ENCODE measurements at places on chromosomes 13 and 19.
A peak's percentile ranks its signal among the peaks of the same experiment; 100 is the strongest.

DNA sequence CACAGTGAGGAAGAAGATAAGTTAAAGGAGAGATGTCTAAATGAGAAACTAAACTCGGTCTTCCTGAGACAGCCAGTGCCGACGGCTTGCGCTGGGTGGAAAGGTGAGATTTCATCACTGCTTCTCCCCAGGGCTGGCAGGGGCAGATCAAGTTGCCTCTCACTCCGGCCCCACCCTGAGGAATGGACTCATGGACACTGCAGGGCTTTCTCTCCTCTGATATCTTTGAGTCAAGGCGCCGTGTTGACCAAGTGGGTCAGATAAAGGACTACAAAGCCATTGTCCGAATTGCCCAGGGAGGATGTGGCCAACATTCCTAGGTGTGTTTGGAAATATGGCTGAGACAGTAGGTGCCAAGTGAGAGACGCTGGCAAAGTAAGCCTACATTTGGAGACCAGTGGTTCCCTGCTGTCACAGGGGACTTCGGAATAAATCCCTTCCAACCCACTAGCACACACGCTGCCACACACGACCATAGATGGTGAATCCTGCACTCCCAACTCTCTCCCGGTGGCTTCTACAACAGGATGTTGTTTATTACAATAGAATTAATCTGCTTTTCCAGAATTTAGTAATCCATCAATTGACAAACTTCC, 156.5 kb upstream of the TSC22D1 start:
- no peak for DNase-seq

GRCh38 chr19:33841685-33842084, 45.0 kb downstream of the KCTD15 start:
- DNase-seq: no peak

DNA sequence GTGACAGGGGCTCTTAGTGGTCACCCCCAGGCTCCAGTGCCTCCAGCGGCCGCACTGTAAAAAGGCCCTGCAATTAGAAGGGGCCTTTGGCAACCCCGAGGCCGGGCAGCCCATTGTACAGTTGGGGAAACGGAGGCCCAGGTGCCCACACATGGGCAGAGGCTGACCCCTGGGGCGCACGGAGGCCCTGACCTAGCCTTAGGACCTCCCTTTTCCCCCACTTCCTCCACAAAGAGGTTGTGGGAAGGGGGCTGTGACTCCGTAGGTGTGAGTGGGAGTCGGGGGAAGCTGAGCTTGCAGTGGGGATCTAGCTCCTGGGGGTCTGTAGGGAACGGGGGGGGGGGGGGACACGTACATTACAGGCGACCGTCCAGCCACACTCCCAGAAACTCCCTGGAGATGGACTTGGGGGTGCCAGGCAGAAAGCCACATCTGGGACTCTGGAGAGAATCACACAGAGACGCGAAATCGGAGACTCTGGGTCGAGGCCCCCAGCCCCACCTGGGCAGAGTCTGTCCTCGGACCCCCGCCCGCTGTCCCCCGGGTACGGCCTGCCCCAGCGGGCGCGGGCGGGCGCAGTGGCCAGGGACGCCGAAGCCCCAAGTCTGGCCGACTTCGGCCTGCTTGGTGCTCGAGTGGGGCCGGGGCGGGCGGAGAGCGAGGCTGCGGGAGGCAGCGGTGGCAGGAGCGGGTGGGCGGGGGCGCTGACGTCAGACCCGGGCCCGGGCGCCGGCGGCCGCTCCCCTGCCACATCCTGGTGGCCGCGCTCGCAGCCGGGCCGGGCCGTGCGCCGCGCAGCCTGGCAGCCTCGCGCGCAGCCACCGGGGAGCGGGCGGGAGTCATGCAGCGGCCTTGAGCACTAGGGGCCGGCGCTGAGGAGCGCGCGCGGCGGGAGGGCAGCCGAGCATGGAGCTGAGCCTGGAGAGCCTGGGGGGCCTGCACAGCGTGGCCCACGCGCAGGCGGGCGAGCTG, at the start of gene ONECUT3:
Gene ONECUT3 (plus strand): TSS at position 750 of the 972 bp plus-strand sequence. CDS start 157 bp downstream, at position 907.
- DNase-seq: peak; percentile 41

GRCh38 chr13:48491423-48492095, 41.3 kb downstream of the RCBTB2 start:
- no peak for DNase-seq

DNA sequence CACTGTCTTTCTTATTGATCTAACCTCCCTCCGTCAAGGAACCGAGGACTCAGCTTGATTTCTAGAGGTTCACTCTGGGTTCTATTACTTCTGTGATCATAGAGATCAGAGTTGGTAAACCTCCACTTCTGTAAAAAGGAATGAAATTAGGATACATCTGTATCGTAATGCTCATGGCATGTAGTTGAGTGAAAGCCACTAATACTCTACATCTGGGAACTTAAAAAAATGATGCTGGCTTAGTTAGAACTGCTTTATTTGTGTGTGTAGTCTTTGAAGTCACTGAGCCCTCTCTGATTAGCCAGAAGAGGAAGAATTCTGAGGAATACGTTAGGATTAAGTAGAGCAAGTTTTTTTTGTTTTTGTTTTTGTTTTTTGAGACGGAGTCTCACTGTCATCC, 140.8 kb downstream of the GGACT start:
- no peak for DNase-seq

DNA sequence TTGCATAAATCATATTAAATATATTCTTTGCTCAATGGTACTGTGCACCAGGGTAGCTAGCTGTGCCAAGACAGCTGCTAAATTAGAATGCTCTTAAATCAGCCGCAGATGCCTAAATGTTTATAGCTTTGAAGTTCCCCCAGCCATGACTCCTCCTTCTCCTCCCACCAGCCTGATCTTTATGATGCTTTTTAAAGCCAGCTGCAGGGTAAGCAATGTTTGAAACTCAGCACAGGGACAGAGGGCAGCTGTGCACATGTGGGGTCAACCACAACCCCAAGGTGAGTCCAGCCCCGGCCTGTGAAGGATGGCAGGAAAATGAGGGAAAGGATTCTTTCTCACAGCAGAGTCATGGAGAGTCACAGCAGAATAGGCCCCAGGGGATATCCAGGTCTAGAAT, 635.7 kb downstream of the UQCRFS1 start:
- DNase-seq: no peak

DNA sequence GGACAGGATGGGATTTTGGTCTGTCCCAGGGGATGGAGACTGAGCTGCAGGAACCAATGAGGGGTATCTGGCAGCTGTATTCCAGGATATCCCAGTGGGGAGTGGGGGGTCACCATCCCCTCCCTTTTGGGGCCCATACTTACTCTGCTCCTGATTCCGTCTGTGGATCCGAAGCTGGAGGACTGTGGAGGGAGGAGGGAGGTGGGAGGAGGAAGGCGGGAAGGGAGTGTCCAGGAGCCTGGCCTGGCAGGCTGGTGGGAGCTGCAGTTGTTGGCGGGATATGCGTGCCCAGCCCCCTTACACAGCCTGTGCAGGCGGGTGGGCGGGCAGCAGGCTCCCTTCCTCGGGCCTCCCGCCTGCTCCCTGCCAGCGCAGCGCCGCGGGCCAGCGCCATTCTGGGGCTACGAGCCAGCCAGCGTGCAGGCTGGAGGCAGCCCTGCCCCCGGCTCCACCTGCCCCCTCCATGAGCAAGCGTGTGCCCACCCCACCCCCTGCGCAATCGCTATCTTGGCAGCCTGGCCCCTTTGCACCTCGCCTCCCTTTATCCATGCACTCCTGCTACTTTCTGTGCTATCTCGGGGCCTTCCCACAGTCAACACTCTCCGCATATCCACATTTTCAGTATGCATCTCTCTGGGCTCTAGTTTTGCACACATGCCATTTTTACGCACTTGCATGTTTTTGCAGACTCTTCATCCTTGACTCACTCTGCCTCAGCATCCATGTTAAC, 2.8 kb downstream of the MAMSTR start:
- DNase-seq: no peak

DNA sequence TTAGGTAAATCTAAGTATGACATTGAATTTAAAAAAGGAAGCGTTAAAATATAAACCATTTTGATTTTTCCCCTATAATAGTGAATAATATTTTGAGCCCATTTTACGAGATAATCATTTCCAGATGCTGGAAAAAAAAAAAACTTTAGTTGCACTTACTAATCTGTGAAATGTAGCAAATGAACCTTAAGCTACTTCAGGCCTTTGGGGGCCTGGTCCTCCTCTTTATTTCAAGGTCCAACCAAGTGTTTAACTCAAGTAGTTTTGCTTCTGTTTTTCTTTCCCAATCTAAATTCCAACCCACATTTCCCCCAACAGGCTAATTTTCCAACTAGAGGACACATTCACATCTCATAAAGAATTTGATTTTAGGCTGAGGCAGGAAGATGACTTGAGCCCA, 101.2 kb downstream of the TNFRSF19 start:
- DNase-seq: no peak

GRCh38 chr13:75725736-75726135, 89.6 kb downstream of the LMO7 start:
- no peak for DNase-seq

- no peak for DNase-seq
These were observed 26.7 kb upstream of the ISYNA1 start for GRCh38 chr19:18464646-18465045.

- no peak for DNase-seq
These were observed 199.9 kb downstream of the LHFPL6 start for GRCh38 chr13:39403106-39403505.

DNA sequence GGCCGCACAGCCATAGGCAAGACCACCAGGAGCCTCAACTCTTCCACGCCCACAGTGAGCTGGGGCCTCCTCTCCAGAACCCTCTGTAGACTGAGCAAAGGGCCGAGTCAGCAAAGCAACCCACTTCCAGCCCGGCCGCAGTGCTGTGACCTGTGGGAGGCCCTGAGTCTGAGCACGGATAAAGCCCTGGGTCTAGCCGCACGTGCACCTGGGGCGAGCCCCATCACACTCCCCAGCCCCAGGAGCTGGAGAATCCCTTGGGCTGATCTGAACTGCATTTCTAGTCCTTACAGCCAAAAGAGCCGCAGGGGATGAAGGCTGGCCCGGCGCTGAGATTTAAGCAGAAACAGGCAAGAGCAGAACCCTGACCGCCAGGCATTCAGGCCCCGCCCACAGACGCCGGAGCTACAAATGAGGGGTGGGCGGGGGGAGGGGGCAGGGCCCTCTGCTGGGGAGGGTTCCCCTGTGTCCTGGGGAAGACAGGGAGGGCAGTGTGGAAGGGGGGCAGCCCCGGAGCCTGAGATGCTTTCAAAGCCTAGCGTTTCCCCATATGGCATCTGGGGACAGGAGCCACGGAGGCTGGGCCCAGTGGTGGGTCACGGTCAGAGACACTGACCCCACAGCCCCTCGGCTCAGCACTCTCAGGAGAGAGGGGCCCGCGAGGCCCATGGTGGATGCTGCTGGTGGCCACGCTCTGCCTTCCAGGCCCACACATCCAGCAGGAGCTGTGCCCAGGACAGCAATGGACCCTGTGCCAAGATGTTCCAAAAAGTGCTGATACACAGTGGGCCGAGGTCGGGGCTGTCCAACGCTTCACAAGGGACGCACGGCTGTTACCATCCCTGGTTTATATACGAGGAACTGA, 4.9 kb downstream of the TMEM259 start:
- DNase-seq: no peak

GRCh38 chr13:35789335-35790165, 313.1 kb upstream of the MAB21L1 start:
- DNase-seq: no peak

GRCh38 chr13:26952551-26953143, 192.1 kb upstream of the GPR12 start:
- DNase-seq: no peak

DNA sequence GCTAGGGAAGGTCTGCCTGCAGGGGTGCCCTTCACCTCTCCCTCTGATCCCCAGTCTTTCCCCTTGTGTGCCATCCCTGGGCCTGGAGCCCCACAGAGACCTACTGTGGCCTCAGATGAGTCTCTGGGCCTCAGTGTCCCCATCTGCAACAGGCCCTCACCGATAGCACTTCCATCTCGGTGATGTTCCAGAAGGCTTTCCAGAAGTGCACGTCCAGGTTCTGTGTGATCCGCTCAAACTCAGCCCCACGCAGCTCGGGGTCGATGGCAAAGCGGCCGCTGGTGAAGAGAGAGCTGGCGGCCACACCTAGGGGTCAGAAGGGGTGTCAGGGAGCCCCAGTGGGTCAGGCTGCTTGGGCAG, 17.7 kb upstream of the CNFN start:
- no peak for DNase-seq

- no peak for DNase-seq
These were observed 93.9 kb downstream of the KDM4B start for GRCh38 chr19:5062799-5063198.

DNA sequence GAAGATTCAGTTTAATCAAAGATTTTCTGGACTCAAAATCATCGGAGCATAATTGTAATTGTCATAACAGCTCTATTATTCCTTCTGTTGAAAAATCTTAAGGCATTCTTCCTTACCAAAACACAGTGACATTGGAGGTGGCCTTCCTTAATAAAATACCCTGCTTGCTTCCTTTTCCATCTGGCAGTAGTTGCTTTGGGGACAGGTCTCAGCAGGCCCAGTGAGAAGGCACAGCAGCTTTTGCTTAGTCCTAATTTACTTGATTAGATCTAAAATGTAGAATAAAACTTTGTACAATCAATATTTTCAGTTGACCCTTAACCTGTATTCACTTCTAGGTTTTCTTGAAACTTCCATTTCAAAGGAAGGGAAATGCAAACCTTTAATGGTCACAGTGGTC, 471.6 kb downstream of the PCDH20 start:
- DNase-seq: no peak

DNA sequence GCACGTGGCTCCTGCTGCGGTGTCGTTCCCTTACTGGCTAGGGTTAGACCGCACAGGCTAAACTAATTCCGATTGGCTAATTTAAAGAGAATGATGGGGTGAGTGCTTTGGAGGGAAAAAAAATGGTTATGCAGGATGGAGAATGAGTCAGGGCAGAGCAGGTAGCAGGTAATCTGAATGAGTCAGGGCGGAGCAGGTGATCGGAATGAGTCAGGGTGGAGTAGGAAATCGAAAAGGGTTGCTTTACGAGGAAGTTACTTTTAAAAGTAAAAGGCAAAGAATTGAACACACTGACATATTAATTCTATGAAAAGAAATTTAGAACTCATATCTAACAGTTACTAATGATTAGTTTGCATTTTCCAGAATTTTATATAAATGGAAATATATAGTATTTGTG, 335.5 kb downstream of the FOXO1 start:
- no peak for DNase-seq

DNA sequence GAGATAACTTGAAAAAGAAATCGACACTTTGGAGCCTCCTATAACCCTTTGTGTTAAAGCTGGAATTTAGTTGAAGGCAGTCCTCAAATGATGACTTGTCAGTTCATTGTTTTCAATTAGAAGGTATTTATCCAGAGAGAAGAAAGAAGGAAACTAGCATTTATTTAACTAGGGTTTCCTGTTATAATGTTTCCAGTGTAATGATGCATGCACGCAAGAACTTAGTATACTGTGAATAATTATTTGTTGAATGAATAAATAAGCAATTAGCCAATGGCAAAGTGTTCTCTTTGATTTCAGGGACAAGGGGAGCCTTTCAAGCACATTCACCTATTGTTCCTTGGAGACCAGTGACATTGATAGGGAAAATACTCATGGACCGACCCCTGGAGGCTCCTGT, 307.4 kb downstream of the KLF5 start:
- no peak for DNase-seq

DNA sequence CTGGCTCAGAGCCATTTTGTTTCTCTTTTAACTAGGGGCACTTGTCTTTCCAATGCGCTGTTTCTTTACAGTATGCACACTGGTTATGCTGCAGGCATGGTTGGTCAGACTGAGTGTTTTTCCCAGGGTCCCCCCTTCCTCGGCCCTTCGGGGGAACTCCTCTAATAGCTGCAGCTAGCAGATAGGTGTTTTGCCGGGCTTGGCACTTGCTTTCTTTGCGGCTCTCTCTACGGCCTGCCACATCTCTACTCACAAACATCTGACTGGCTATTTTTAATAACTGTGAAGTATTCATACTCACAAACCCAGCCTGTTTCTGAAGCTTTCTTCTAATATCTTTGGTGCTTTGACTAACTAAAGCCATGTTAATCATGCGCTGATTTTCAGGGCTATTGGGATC, 89.4 kb downstream of the SLC25A15 start:
- DNase-seq: no peak
